ENCODE measurements at places on chromosomes 1 and 21. TPM values are rescaled to one million over a fixed set of nuclear protein-coding genes. Genes with fewer than 3 reads are reported as not detected.

The CD5L gene
- not detected for total RNA-seq

The CRYAA gene
- not detected for total RNA-seq

The FMO5 gene
- total RNA-seq = 2.7 TPM

The ADARB1 gene
- total RNA-seq = 9.2 TPM

The PAQR7 gene
- 37.0 TPM for total RNA-seq

The SPRR2F gene
- not detected for total RNA-seq

The GCSAML gene
- total RNA-seq = not detected

The CD53 gene
- total RNA-seq = not detected

The SUSD4 gene
- 3.2 TPM for total RNA-seq

The LCE2C gene
- total RNA-seq = not detected

The NBPF6 gene
- total RNA-seq = not detected

The ZMYND12 gene
- total RNA-seq = 0.09 TPM

The BCL2L15 gene
- not detected for total RNA-seq

The TSPAN1 gene
- total RNA-seq = 37.5 TPM

The FCAMR gene
- not detected for total RNA-seq

The BLZF1 gene
- total RNA-seq = 24.7 TPM

The CD160 gene
- not detected for total RNA-seq

The SLC30A10 gene
- total RNA-seq = not detected
